Osteocyte (in vitro differentiated cells): ENCODE measurements at places on chromosomes 5 and 9. TPM values are rescaled to one million over a fixed set of nuclear protein-coding genes. Genes with fewer than 3 reads are reported as not detected.

DNA sequence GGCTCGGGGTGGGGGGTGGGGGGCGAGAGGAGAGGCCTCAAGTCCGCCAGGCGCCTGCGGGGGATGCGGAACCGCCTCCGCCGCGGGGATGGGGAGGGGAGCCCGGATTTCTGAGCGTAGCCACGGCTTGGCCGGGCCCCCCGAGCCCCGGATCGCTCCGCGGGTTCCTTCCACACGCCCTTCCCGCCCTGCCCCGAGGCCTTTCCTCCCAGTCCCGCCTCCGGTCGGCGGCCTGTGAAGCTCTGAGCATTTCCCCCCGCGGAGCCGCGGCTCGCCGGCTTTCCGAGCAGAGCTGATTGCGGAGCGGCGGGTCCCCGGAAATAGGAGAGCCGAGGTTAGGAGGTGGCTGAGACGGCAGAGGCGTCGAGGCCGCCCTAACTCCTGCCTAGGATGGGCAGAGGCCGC is 6.1 kb downstream of the IRX4 start:
- DNase-seq = no peak

DNA sequence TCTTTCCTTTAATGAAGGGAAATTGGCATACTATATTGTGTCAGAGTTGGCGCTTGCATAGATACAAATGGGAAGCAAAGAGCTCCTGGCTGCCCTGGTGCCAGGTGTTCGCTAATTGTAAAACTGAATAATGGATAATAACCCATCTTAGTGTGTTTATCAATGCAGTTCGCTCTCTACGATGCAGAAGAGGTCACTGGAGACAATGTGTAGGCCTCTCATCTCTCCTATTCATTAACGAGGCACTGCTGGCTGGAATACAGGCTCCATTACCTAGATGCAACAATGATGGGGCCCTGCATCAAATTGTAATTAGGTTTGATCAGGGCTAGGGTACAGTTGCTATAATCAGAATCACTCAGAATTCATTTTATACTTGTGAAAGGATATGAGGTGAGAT is 171.0 kb downstream of the RMI1 start:
- DNase-seq = no peak

DNA sequence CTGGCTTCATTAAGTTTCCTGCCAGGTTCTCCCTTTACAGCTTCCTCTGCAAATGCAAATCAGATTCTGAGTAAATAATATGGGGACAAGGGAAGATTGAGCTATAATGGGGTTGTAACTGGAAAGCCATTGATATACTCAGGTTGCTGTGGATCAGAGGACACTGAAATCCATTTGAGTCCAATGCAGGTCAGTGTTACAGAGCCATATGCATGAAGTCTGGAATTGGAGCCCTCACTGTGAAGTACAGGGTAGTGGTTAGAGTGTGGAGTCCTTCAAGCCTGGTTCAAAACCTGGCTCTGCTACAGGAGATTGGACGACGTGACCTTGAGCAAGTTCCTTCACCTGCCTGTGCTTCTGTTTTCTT is 48.7 kb downstream of the TIMD4 start:
- no peak for DNase-seq

DNA sequence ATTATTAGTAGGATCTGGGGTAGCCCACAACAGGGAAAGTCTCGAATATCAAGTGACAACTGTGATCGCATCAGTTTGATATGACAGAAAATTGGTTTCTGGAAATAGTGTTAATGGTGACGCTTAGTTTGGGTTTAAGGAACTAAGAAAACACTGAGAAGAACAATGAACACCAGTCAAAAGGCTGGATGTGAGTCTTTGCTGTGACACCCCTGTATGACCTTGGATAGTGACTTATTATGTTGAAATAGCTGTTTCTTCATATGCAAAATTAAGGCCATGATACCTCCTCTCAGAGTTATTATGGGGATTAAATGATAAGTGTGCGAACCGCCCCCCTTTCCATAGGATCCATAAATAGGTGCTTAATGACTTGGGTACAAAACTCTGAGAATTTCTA is 926 bp downstream of the DNAJC25 start:
- no peak for DNase-seq

GRCh38 chr9:25813478-25813877 is 135.2 kb upstream of the TUSC1 start:
- no peak for DNase-seq

DNA sequence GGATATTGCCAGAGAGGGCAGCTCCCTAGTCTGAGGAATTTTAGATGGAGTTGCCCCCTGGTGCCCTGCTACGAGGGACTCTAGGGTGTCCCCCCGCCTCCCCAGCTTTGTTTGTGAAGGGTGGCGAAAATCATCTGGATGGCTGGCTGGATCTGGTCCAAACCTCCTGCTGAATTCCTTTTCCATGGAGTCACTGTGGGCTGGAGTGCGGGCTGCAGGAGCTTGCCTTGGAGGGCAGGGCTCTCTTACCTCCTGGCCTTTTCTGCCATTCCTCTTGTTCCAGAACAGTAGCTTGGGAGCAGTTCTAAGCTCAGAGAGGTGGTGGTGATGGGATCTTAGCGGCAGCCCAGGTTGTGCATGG is 2.1 kb downstream of the SYNPO start:
- no peak for DNase-seq

The PCDHGA10 gene
- 22.4 and 24.0 TPM in 2 replicates for total RNA-seq

The GOLM1 gene
- 91.9 and 93.4 TPM in 2 replicates for total RNA-seq

DNA sequence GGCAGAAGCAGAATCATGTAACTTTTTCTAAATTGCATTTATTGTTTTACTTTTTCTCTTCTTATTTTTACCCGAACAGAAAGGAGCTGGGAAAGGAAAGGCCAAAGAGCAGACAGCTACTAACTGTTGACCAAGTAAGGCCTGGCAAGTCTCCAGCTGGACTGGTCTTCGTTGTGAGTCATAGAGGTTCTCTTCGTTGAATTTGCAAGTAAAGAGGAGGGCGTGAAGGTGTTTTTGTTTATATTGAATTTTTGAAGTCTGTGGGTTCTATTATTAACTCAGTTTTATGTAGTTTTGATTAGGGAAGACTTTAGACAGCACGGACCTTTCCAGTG is 416.5 kb upstream of the CCNH start:
- DNase-seq = no peak

DNA sequence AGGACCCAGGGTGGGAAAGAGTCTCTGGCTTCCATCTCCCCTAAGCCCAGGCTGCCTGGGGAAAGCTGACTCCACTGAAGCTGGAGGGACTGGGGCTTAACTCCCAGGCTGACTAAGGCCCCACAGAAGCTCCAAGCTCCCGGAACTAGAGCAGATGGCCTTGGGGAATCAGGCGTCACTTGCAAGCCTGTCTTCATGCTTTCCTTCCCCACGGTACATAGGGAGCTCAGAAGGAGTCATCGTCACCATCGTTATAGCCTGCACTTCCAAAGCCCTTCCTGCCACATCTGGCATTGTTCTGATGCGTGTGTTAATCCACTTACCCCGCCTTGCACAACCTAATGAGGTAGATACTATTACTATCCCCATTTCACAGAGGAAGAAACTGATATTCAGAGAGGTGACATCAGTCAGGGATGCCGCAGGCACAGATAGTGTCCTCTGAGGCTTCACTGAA is 11.5 kb downstream of the AQP3 start:
- DNase-seq = no peak
